ENCODE measurements at places on chromosomes 6 and 20.

- no peak for DNase-seq
These were observed 53.0 kb downstream of the LINC00237 start for GRCh38 chr20:21053002-21053762.

DNA sequence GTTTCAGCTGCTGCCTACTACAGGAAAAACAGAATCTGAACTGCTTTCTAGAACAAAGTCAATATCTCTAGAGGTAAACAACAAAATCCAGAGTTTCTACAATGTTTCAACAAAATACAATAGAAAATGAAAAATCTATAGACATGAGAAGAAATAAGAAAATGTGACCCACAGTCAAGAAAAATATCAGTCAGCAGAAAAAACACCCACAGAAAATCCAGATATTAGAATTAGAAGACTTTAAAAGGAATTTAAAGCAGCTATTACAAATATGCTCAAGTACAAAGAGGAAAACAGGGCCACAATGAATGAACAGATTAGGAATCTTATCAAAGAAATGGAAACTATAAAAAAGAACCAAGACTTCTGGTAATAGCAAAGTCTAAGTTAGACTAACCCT, 26.4 kb upstream of the ANKRD60 start:
- DNase-seq = no peak

DNA sequence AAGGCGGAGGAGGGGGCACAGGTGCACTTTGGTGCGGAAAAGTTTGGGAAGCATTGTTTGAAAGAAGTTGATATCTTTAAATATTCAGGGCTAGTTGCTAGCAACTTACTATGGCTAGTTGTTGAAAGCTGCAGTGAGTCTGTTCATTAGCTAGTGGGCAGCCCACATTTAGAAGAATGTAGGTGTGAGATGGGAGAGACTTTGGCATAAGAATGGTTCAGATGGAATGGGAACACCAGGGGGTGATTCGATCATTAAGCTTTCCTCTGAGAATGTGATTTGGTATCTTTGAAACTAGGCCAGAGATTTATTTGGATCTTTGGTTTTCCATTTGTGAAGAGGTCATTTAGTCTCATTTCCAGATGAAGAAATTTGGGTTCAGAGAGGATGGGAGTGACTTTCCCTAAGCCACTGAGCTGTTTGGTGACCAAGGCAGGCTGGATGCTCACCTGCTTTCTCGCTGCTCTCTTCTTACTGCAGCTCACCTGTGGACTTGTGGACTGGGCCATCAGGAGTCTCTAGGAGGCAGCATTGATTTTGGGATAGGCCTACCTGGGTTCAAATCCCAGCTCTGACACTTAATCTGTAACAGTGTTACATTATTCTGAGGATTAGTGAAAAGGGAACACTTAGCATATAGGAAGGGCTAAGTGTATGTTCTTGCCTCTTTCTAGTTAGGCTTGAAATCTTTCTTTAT, 62.9 kb downstream of the CARMIL1 start:
- no peak for DNase-seq

DNA sequence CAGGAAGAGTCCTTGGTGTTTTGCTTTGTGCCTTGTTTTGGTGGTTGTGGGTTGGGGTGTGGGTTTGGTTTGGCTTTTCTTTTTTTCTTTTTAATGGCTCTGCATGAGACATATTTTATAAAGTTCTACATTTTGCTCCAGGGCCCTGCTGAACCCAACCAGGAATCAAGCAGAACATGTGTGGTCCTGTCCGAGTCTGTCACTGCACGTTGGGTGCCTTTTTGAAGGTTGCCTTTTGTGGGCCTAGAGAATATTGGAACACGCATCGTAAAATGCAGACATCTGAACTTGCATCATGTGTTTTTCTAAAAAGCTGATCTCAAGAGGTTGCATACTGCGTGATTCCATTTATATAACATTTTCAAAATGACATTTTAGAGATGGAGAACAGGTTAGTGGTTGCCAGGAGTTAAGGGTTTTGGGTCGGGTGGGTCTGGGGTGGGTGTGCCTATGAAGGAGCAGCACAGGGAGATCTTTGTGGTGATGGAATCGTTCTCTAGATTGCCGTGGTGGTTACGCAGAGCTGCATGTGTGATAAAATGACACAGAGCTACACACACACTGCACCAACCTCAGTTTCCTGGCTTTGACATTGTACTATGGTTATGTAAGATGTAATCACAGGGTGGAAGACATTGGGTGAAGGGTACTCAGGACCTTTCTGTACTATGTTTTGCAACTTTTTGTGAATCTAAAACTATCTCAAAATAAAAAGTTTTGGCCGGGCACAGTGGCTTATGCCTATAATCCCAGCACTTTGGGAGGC, 80.2 kb downstream of the EYA2 start:
- DNase-seq = no peak

DNA sequence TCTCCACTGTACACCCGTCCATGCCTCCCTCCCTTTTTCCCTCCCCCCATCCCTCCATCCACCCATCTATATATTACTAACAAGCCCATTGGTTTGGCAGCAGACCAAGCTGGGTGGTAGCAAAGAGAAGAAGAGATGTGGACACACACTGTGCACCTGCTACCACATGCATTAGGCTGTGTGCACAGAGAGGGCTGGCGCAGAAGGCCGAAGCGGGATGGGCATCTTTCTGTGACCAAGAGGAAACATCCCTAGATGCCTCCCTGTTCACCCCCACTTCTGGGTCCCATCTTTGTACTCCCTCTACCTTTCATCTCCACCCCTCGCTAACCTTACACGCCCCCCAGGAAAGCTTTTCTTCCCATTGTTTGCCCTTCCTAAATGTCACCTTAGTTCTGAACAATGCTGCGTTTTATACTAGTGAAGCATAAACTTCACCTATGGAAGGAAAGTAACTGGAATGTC, 64.9 kb upstream of the AFDN start:
- no peak for DNase-seq

GRCh38 chr6:45772051-45772450, 243.6 kb downstream of the CLIC5 start:
- DNase-seq = no peak

GRCh38 chr6:143803769-143804568, 39.2 kb upstream of the LTV1 start:
- no peak for DNase-seq

DNA sequence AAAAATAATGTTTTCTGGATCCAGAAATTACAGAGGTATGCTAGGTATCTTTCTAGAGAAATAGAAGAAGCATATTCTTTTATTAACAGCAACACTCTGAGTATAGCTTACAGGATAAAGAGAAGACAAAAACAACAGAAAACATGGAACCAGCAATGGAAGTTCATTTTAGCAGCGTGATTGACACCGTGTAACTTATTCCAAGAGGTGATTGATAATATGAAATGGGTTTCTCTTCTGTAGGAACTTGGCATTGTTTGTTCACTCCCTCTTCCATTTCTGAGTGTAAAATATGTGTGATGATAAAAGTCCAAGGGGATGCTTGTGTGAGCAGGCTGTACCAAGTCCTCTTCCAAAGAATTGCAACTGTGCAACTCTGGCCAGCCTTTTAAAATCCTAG, 303.0 kb downstream of the COL12A1 start:
- no peak for DNase-seq

DNA sequence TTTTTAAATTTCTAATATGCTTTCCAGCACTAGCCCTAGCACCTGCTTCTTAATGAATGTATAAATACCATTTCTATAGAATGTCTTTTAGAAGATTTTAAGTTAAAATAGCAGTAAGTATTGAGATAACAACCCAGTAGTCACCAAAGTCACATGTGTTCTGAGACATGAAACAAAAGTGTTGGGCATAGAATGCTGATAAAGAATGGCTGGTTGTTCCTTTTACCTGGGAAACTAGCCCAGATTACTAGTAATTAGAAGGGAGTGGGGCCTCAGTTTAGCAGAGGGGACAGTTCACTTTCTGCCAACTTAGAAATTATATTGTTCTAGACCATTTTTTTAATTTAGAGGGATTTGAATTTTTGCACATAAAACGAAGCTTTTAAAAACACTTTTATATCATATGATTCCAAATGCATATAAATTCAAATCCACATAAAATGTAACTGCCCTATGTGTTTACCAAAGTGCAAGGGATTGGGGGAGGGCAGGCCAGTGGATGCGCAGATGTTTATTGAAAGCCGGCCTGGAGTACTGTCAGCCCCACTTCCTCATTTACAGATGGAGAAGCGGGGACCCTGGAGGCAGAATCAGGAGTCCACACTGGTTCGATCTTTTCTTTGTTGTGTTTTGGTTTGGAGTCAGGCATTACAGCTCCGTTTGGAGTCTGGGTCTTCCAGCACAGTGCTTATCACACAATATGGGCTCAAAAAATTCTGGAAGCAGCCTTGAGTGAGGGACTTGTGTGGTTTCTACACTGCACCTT, 139.8 kb downstream of the ZDHHC14 start:
- no peak for DNase-seq

All from stimulated activated CD4-positive, alpha-beta T cell treated with anti-CD3 and anti-CD28 coated beads, Interleukin-15, amount 100 ng/mL, for 1 hour (primary cell).